ENCODE measurements at places on chromosomes 2 and 18. TPM values are rescaled to one million over a fixed set of nuclear protein-coding genes. Genes with fewer than 3 reads are reported as not detected.

Gene PTH2R
- total RNA-seq, result 0.64 TPM

Gene TTN
- total RNA-seq, result under 0.01 TPM

Gene DAW1
- total RNA-seq, result 0.64 TPM

Gene RBKS
- 1.3 TPM for total RNA-seq

Gene AQP12A
- not detected for total RNA-seq

Gene IL36G
- total RNA-seq, result not detected

Gene PLCD4
- 2.2 TPM for total RNA-seq

Gene METTL5
- total RNA-seq, result 51.8 TPM

Gene ZNF385B
- not detected for total RNA-seq

Gene REG3A
- total RNA-seq, result not detected

Gene TUBA3E
- total RNA-seq, result not detected

Gene ONECUT2
- total RNA-seq, result under 0.01 TPM

Gene GIGYF2
- 46.4 TPM for total RNA-seq

Gene LOXHD1
- under 0.01 TPM for total RNA-seq

Gene SPR
- total RNA-seq, result 17.7 TPM

Gene TSPYL6
- total RNA-seq, result not detected

Gene PAPOLG
- total RNA-seq, result 20.3 TPM

Gene INHA
- total RNA-seq, result 0.43 TPM

Gene MYO7B
- not detected for total RNA-seq

Gene ABCG8
- not detected for total RNA-seq

Gene FAHD2B
- total RNA-seq, result 4.5 TPM

Gene REG1B
- total RNA-seq, result not detected

Gene CSRNP3
- total RNA-seq, result 2.9 TPM

Gene PRKAG3
- not detected for total RNA-seq

Gene PROC
- not detected for total RNA-seq

Gene GLI2
- 22.5 TPM for total RNA-seq

Gene DSG2
- total RNA-seq, result 2.6 TPM

Gene SGPP2
- total RNA-seq, result not detected

Gene SMYD1
- total RNA-seq, result under 0.01 TPM

Gene CCDC141
- total RNA-seq, result under 0.01 TPM

Gene SLC8A1
- total RNA-seq, result 98.9 TPM

Gene SPDYA
- total RNA-seq, result 1.3 TPM

Gene POTEE
- total RNA-seq, result not detected

Gene SAP130
- 5.8 TPM for total RNA-seq

Gene REG3G
- not detected for total RNA-seq

Gene TRPM8
- total RNA-seq, result not detected

Gene PKP4
- total RNA-seq, result 62.2 TPM

Gene KCNS3
- total RNA-seq, result 7.4 TPM

Gene CFAP221
- total RNA-seq, result not detected

Gene POTEC
- under 0.01 TPM for total RNA-seq

Gene GALNT13
- total RNA-seq, result 1.7 TPM

Gene C1GALT1C1L
- total RNA-seq, result 1.3 TPM

Gene CYP27A1
- total RNA-seq, result 16.1 TPM

Gene MTERF4
- 18.0 TPM for total RNA-seq

Gene MIB1
- 71.2 TPM for total RNA-seq

Gene FLACC1
- 0.64 TPM for total RNA-seq

Gene FER1L5
- total RNA-seq, result 0.86 TPM

Gene SLC40A1
- total RNA-seq, result 19.4 TPM

Gene TBR1
- under 0.01 TPM for total RNA-seq

Gene SP110
- 15.5 TPM for total RNA-seq

Gene TIGD1
- total RNA-seq, result 4.2 TPM

Gene RFX8
- 1.7 TPM for total RNA-seq

Gene GCA
- total RNA-seq, result 2.3 TPM

Gene MAP2
- 37.1 TPM for total RNA-seq

Gene CNDP1
- total RNA-seq, result not detected

Measured in fibroblast of villous mesenchyme (primary cell).